ENCODE measurements at places on chromosomes 1 and 21.

DNA sequence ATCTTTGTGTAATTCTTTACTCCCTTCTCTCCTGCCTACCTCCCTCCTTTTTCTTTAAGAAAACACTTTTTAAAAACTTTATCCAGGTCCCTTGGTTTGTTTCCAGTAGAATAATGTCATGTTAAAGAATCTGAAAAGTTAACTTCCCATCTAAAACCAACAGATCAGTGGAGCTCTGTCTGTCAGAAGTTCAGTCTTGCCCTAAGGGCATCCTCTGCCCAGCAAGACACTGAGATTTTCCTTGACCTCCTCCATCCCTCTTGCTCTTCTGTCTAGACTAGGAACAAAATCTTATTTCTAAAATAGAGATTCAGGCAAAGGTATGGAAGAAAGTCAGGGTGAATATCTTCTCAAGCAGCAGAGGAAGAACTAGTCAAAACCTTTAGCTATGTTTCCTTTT lies 5.7 kb upstream of the GNL2 start:
- DNase-seq = no peak

GRCh38 chr21:34766862-34767261 lies 98.1 kb downstream of the CLIC6 start:
- no peak for DNase-seq

GRCh38 chr1:183403498-183403897 lies 14.7 kb downstream of the NMNAT2 start:
- DNase-seq = peak; percentile 99

DNA sequence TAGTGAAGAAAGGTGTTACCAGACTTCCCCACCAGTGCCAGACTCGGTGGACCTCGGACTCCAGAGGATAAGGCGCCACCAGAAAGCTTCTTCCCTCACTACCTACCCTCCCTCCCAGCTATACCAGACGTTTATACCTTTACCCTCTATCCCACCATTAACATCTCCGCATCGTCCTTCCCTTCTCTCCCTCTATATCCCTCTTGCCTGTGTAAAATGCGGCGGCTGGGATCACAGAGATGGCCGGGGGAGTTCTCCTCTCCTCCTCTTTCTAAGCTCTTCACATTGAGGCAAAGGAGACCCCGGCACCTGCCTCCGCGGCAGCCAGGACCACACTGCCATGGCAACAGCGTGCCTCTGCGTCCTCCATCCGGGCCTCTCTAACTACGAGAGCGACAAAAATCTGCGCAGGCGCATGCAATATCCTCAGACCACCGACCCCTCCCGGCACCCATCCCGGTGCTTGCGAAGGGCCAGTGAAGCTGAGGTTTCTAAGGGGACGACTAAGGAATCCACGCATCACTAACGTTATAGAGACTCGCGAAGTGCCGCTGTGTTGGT lies at the start of gene CCDC181:
CCDC181 (minus strand) TSS at position 394 of the 561 bp plus-strand sequence. CDS start 2,547 bp downstream, outside the sequence.
- DNase-seq = peak; percentile 39

- peak; percentile 54 for DNase-seq
Observed at GRCh38 chr1:8439015-8439702, 121.2 kb downstream of the SLC45A1 start.

DNA sequence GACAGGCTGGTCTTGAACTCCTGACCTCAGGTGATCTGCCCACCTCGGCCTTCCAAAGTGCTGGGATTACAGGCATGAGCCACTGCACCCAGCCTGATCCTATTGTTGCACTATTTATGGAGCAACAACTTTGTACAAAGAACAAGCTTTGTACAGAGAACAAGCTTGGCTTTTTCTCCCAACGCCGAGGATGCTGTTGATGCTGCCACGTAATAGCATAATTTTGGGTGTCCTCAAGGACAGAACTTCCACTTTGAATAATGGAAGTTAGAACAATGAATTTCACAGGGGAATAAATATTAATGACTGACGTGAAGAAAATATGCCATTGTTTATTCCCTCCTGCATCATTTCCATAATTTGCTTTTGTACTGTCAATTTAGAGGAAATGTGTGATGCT lies 12.8 kb upstream of the RBP7 start:
- DNase-seq = no peak

GRCh38 chr1:54052431-54052933 lies 522 bp downstream of the TMEM59 start:
- DNase-seq = peak; percentile 56

- DNase-seq = no peak
Observed at GRCh38 chr1:228989992-228990827, 254.9 kb downstream of the RHOU start.

- DNase-seq = no peak
Observed at GRCh38 chr1:224617410-224618355, 1.6 kb downstream of the CNIH3 start.

DNA sequence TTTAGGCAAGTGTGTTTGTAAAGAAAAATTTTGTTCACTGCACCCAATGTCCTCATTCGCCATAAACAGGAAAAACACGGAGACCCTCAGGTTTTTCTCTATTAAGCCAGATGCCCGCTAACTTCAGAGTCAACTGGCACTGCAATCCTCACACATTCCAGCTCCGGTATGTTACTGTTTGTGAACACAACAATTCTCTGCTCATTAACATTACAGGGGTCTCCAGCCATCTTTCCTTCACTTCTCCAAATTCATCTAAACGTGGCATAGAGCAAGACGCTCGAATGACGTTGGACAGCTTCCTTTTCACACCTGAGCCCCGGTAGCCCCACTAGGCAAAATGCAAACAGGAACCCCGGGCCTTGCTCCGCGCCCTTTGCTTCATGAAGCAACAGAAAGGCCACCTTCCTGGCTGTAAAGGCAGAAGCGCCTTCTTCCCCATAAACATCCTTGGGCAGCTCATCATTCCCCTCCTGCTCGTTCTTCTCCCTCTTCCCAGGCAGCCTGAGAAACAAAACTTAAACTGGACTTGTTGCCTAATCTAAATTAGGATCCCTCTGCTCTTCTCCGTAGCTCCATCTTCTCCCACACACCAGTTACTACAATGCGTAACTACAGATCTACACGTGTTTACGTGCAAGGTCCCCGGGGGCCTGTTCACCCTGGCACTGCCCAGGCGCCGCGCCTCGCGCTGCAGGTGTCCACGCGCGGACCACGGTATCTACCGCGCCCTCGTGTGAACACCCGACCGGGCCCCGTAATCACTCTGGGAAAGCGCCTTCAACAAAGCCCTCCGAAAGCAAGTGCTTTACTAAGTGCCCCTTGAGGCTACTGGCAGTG lies 1.2 kb downstream of the LBR start:
- DNase-seq = peak; percentile 34

GRCh38 chr1:36151845-36152203 lies 2.5 kb upstream of the TRAPPC3 start:
- DNase-seq = no peak

- no peak for DNase-seq
Observed at GRCh38 chr1:231642618-231643017, 16.0 kb downstream of the DISC1 start.

- no peak for DNase-seq
Observed at GRCh38 chr1:76379506-76379905, 305.0 kb downstream of the ST6GALNAC3 start.

GRCh38 chr1:182442333-182442732 lies 7.6 kb upstream of the RGSL1 start:
- DNase-seq = no peak

DNA sequence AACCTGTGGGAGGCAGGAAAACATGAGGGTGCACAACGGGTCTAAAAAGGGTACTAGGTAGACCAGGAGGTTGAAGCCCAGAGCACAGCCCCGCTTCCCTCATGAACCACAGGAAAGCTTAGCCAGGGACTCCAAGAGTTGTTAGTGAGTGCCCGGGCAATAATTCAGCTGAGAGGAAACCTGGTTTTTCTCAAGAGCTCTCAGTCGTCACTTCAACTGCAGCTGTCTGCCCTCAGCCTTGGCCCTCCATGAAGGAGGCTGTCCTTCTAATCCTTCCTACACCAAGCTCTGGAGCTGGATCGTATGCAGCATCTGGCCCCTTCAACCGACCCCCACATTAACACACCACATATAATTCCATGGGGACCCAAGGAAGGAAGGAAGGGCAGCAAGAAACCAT lies 77.0 kb upstream of the BACE2 start:
- no peak for DNase-seq

DNA sequence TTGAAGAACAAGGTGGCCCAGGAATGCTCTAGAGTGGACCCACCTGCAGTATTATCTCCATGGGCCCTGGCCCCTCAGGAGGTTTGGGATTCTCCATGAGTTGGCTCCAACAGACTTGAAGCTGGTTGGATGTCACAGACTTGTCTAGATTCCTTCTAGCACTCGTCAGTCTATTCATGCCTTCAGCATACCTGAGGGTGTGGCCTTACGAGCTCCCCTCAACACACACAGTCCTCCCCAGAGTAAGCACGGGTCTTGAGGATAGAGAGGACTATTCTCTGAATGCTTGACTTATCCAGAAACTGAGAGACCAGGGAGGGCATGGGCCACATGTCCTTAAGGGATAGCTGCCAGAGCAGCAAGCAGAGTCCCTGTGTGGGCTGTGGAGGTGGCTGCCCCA lies 45.9 kb upstream of the COL6A1 start:
- no peak for DNase-seq

DNA sequence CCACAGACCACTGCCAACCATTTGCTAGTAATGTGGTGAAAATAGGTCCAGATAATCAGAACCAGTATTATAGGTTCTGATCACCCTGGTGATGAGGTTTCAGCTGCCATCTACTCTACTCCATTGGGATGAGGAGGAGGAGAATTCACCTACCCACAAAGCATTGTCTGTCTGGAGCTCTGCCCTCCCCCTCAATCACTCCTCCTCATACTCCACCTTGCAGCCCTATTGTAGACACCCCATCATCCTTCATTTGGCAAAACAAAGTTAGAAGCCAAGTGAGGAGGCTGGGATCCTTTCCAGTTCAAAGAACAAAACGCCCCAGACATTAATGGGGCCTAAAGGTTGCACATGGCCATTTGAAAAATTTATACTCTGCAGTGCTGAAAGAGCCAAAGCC lies 157.4 kb upstream of the L1TD1 start:
- DNase-seq = no peak

DNA sequence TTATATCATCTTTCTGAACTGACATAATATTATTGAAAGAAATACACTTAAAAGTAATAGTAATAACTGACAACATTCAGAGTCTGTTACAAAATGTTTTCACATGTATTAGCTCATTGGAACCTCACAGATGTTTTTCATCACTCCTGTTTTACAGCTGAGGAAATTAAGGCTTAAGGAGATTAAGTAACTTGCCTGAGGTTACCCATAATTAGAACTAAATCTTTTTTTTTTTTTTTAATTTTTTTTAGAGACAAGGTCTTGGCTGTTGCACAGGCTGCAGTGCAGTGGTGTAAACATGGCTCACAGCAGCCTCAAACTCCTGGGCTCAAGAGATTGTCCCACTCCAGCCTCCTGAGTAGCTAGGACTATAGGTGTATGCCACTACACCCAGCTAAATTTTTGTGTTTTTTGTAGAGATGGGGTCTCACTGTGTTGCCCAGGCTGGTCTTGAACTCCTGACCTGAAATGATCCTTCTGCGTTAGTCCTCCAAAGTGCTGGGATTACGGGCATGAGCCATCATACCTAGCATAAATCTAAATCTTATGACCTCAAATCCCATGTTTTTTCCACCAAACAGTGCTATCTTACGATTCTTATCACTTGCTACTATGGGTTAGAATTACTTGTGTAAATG lies 64.7 kb upstream of the MACF1 start:
- DNase-seq = no peak

- peak; percentile 81 for DNase-seq
Observed at GRCh38 chr1:231315887-231316286, 21.8 kb downstream of the EXOC8 start.

- no peak for DNase-seq
Observed at GRCh38 chr1:12376236-12377045, 146.6 kb downstream of the VPS13D start.

DNA sequence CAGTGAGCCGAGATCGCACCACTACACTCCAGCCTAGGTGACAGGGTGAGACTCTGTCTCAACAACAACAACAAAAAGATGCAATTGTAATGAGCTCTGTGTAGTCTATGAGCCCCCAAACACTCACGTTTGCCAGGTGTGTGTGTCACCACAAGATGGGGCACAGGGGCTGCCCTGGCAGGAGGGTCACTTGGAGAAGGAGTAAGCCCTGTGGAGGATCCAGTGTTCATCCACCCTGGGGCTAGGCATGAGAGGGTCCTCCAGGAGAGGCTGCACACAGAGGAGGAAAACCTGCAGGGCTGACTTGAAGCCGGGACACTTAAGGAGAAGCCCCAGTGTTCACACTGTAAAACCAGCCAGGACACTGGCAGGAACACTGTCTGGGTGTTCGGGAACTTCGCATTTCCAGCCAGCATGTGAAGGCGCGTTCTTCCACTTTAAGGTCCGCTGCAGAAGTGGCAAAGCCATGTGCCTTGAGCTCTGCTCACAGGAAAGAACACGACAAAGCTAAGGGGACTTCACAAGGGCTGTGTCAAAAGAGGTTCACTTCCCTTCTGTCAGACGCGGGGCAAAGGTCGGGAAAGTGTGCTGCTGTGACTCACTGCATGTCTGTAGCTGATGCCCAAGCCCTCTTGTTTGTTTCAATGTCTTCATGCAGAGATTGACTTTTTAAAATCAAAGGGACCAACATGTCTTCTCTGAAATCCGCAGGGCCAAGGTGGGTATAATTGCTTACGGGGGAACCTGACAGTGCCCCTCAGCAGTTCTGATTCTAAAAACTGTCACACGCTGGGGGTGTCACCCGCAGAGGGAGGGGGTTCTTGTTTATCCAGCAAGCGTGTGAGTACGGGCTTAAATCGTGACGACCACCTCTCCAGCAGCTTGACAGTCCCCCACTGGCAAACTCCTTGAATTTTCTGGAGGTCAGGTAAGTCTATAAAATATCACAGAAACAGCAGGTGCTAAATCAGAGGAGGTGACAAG lies 102.8 kb downstream of the RIPK4 start:
- DNase-seq = no peak

DNA sequence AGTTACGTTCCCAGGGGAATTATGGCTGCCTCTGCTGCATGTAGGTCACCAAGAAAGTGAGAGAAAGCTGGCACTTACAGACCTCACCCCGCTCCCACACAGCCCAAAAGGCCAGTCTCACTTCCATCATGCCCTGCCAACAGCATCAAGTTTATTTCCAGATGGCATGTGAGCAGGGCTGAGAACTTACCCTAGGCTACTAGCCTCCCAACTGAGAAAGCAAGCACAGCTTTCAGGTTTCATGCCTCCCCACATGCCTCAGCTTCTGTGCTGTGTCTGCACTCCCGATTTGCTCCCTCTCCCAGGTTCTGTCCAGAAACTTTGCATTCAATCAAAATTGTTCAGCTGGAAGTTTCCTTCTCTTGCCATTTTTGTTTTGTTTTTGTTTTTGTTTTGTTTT lies 59.1 kb upstream of the CRB1 start:
- DNase-seq = no peak

- no peak for DNase-seq
Observed at GRCh38 chr21:27582948-27583430, 616.1 kb upstream of the ADAMTS5 start.
